ENCODE measurements at places on chromosomes 3 and 15.
A peak's percentile ranks its signal among the peaks of the same experiment; 100 is the strongest.

DNA sequence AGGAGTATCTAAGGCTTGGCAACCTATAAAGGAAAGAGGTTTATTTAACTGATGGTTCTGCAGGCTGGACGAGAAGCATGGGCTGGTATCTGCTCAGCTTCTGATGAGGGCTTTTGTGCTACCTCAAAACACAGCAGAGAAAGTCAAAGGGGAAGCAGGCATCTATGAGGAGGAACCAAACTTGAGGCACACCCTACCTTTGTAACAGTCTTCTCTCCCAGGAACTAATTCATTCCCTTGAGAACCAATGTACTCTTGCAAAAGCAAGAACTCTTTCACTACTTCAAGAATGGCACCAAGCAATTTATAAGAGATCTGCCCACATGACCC lies 109.0 kb downstream of the CGGBP1 start:
- DNase-seq: no peak

DNA sequence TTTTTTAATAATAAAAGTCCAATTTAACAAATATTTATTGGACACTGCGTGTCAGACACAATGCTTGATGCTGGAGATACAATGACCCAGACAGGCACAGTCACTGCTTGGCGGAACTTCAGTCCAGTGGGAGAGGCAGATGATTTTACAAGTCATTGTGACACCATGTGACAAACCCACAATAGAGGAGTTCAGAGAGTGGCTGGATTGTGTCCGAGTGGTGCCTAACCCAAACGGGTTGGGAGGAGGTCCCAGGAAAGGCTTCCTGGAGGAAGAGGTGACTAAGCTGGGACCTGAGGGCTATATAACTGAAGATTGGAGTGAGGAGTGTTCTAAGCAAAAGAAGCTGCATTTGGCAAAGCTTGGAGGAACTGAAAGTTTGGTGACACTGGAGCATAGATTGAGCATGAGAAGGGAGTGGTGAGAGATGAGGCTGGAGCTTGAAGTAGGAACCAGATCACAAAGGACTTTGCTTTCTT lies 41.4 kb downstream of the CRTC3 start:
- peak; percentile 94 for DNase-seq

DNA sequence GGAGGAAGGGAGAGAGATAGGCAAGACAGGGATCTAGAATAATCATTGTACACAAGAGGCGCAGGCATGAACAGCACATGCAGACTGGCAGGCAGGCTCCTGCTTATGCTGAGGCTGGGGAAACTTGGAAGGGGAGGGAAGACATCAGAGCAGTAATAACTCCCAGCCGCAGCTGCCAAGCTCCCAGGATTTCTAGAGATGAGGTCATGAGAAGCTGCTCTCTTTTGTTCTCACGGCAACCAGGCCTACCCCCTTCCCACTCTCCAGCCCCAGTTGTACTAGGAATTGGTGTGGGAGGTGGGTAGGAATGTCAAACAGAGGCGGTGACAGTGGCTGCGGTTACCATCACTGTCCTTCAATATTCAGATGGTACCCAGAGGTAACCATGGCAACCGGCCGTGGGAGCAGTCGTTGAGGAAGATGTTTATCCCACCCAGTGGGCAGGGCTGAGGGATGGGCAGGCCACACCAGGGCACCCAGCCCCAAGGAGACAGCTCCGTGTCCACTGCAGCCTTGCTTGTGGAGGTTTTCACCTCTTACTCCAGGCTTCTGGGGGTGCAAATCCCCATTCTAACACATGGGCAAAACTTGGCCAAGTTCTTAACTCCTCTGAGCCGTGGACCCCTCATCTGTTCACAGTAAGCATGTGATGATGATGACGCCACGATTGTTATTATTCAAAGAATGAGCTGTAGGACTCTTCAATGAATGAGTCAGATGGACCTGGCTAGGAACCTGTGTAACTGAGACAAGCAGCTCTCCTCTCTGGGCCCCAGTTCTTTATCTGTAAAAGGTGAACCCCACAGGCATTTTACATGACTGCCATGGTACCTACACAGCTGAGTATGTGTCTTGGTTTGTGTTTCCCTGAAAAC lies 360.8 kb upstream of the PROK2 start:
- no peak for DNase-seq

GRCh38 chr15:71496336-71496955 lies 313.9 kb upstream of the NR2E3 start:
- DNase-seq: no peak

DNA sequence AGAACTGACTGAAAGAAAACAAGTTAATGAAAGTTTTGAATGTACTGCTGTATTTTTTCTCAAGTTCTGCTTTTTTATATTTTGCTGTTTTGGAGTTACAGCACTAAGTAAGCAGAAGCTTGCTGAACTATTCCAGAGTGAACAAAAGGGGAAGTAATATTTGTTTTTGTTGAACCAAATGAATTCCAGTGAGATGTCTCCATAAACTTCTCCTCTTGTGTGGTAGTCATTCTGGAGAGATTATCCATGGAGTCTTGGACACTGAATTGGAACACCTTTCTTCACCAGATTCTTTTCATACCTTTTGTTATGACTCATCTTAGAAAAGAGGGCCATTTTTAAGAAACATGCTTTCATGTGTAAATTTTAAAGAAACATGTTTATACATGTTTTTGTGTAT lies 8.8 kb downstream of the ANKUB1 start:
- peak; percentile 64 for DNase-seq

DNA sequence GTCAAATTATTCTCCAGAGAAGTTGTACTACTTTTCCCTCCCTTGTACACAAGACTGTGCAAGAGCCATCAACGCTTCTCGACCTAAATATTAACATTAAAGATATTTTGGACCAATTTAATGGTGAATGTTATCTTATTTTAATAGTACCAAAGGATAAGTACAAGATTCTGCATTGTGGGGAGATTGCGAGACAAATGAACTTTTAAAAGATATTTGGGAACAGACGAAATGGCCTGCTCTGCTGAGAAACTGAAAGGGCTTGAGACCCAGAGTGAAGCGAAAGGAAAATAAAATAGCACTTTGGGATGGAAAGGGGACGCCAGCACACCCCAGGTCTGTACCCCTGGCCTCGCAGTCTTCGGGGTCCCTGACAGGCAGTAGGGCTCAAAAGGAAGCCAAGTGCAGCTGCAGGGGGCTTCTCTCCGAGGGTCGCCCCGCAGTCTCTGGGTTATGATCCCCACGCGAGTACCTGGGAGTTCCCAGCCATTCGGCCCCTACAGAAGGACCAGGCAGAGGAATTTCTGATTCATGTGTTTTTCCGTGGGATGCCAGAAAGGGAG lies 97.6 kb upstream of the VGLL3 start:
- DNase-seq: no peak

- DNase-seq: no peak
Measured at GRCh38 chr15:80572337-80572736, 122.8 kb upstream of the ABHD17C start.

DNA sequence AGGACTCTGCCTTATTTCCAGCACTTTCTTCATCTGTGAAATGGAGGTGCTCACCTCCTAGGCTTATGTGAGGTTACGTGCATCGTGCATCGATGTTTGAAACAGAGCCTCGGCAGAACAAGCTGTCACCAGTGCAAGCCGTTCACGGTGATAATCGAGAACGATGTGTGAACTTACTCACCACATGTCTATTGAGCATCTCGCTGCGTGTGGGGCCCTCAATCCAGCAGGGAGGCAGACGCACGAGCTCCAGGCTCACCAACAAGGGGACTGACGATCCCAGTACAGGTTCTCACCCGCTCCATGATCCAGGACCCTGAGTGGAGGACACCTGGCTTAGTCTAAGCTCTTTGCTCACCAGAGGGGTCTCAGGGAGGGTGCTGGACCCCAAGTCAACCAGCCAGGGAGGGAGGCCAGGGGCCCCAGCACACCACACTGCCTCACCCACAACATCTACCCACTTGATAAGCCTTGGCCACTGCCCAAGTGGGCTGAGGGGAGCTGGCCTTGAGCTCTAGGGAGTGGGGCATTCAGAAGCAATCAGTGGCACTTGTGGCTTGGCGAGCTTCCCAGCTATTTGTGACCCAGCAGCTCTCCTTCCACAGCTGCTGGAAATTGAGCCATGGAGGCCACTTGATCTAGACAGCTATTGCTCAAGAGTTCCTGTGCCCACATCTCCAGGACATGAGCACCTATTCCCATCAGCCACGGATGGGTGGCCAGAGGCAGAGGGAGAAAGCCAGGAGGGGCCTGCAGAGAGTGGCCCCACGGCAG lies 34.4 kb upstream of the SLC6A1 start:
- no peak for DNase-seq

- DNase-seq: no peak
Measured at GRCh38 chr3:178618197-178618596, 82.0 kb downstream of the KCNMB2 start.

- no peak for DNase-seq
Measured at GRCh38 chr15:71302861-71303410, 187.7 kb downstream of the THSD4 start.

DNA sequence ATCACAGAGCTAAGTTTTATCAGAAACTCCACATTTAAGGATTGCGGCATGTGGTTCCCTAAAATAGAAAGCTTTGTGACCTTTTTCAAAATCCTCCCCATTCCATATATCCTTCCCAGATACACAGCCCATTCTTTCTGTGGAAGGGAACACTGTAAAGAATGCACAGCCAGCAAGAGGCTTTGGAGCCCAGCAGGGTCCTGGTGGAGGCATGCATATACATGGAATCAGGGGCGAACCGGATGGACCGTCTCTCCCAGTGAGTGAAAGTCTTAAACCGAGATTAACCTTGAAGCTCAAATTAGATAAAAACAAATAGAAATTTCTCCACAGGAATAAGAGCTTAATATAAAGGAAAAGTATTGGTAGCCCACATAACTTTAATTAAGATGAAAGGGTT lies 436.2 kb upstream of the MDFIC2 start:
- no peak for DNase-seq

DNA sequence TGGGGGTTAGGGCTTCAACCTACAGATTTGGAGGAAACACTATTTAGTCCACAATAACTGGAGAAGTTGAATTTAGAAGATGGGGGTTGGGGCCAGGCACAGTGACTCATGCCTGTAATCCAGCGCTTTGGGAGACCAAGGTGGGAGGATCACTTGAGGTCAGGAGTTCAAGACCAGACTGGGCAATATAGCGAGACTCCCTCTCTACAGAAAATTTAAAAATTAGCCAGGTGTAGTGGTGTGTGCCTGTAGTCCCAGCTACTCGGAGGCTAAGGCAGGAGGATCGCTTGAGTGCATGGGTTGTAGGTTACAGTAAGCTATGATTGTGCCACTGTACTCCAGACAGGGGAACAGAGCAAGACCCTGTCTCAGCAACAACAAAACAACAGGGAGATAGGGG lies 5.0 kb upstream of the DYNLT2B start:
- DNase-seq: no peak

DNA sequence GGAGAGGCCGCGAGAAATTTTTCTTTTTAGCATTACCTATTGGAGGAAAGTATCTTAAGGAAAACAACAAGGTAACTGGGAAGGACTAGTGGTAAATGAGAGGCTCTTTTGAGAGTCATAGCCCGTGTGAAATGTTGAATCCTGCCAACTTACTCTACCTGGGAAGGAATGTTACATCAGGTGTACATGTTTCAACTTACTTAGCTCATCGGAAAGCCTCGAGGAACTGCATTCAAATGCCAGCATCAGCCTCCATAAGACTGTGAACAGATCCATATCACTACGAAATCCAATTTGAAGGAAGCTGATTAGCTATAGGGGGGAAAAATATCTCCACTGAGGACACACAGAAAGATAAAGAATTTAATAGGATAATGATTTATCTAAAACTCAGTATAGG lies 72.3 kb upstream of the PDZRN3 start:
- DNase-seq: no peak

GRCh38 chr3:65078748-65079147 lies 390.9 kb upstream of the ADAMTS9 start:
- DNase-seq: no peak

DNA sequence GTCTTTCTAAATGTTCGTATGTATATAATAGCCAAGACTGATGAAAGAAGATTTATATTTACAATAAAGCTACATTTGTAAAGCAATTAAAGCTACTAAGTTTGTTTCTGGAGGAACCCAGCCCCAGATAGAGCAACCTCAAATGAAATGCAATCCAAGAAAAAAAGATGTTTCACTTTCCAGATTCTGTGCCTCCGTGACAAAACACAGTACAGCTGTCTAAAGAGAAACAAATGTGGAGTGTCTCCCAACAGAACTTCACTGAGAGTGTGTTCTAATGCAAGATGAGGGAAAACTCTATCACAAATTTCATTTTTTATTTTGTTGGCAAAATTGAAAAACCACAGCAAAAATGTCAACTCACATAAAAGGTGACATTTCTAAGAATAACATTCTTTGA lies 317.0 kb downstream of the OCA2 start:
- DNase-seq: no peak

DNA sequence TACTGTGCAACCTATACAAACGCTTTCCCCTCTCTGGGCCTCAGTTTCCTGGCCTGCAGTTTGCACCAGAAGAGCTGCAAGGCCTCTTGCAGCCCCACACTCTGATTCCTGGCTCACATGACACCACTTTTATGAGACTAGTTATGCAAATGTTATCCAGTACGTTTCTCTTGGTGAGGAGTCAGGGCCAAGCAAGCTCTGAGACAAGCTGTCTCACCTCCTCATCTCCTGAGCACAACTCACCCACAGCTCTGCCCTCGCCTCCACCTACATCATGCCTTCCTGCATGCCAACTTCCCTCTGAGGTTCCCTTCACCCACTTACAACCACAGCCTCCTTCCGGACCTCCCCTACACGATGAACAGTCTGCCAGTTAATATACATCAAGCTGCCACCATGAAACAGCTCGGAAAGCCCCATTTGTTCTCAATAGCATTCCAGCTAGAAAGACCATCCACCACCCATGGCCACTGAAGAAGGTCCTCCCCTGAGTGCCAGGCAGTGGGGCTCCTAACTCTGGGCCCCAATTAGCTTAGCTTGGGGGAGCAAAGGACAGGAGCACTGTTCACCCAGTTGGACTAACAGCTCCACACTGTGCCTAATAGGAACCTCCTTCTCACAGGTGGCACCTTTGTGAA lies 25.0 kb downstream of the CRYGS start:
- DNase-seq: no peak

- DNase-seq: no peak
Measured at GRCh38 chr15:28026221-28026620, 72.9 kb downstream of the OCA2 start.

- DNase-seq: peak; percentile 39
Measured at GRCh38 chr3:111989061-111989678, 9.6 kb upstream of the TAGLN3 start.

- no peak for DNase-seq
Measured at GRCh38 chr15:71648095-71648494, 162.3 kb upstream of the NR2E3 start.

GRCh38 chr15:88440021-88440420 lies 27.2 kb downstream of the MRPL46 start:
- DNase-seq: peak; percentile 27

GRCh38 chr3:159447841-159448240 lies 540.8 kb upstream of the IL12A start:
- DNase-seq: no peak
